ENCODE measurements at places on chromosomes 7 and 10. TPM values are rescaled to one million over a fixed set of nuclear protein-coding genes. Genes with fewer than 3 reads are reported as not detected.
A peak's percentile ranks its signal among the peaks of the same experiment; 100 is the strongest.

Gene FLNC
- polyA plus RNA-seq, result 25.8 TPM

GRCh38 chr7:130544356-130544755 lies 52.5 kb downstream of the MEST start:
- DNase-seq, result no peak

Gene FAM241B
- 0.37 TPM for polyA plus RNA-seq

GRCh38 chr7:24755541-24756407 lies 1.5 kb downstream of the GSDME start:
- peak; percentile 21 for DNase-seq

Gene PTN
- polyA plus RNA-seq, result 136 TPM

Gene KDM7A
- polyA plus RNA-seq, result 3.7 TPM

Gene SPDYE1
- polyA plus RNA-seq, result not detected

DNA sequence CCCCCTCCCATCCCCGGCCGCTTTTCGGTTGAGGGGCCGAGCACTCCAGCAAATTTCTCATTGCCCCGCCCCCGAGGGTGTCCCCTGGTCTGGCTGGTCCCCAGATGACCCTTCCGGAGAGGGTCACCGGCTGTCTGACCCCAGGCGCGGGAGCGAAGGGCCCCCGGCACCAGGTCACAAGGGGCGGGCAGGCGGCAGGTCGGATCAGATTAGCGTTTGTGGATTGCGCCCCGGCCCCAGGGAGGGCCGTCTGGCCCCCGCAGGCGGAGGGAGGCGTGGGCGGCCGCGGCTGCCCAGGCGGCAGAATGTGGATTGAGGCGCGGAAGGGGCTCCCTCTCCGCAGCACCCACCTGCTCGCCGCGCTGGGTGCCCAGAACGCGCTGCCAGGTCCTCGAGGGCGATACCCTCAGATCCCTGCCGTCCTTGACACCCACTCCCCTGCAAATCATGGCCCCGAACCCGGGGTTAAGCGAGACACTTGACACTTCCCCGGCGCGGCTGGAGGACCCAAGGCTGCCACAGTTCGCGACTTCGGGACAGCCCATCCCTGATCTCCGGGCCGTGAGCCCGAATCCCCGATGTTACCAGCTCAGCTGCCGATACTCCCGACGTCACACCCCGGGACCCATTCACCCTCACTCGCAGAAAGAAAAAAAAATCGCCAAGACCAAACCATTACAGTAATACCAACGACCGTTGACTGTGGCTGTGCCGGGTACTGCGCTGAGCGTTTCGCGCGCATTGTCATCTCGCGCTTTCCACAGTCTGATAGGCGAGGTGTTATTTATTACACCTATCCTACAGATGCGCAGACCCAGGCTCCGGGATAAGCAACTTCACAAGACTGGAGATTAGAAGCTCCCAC lies 953 bp downstream of the NODAL start:
- no peak for DNase-seq

Measured in AG04450 (cell line).